ENCODE measurements at places on chromosomes 3 and 15.

GRCh38 chr3:183710231-183710630, 12.6 kb downstream of the YEATS2 start:
- DNase-seq, result no peak

- DNase-seq, result no peak
Observed at GRCh38 chr3:158100681-158101080, 5.5 kb downstream of the SHOX2 start.

GRCh38 chr15:100809587-100809986, 70.0 kb upstream of the ALDH1A3 start:
- no peak for DNase-seq

GRCh38 chr3:48464713-48465221, 18.2 kb downstream of the ATRIP start:
- DNase-seq, result no peak

- no peak for DNase-seq
Observed at GRCh38 chr15:38354315-38354929, 99.5 kb upstream of the FAM98B start.

- DNase-seq, result peak; percentile 12
Observed at GRCh38 chr15:55289746-55290527, at the start of gene RAB27A. TSS of gene RAB27A (minus strand) at chr15:55289813. CDS start at chr15:55234934, 54,879 bp downstream.

DNA sequence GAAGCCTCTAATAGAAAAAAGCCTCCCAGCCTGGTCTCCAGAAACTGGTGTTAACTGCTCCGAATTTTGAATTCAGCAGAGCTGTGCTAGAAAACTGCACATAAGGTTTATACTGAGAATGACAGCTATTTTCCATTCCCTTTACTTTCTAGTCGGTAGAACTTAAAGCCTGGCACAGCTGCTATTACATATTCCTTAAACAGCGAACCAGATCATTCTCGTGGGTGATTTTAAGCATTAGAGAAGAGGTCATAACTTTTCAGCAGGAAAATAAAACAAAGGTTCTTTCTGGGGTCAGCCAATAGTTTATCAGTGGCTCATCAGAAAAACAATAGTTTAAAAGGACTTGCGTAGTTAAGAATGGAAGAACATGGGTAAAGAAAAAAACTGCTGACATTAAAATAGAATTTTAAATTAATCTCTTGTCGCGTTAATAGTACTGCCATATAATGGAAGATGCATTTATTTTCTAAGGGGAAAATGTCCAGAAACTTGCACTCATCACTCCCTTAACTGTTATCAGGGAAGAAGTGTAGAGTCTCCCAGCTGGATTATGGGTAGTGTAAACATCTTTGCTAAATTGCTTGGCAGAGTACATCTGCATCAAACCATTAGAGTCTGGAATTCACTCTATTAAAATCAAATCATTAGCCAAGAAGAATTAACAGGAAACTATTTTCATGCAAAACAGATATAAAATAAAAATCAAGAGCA, 7.9 kb downstream of the VGLL4 start:
- DNase-seq, result no peak

DNA sequence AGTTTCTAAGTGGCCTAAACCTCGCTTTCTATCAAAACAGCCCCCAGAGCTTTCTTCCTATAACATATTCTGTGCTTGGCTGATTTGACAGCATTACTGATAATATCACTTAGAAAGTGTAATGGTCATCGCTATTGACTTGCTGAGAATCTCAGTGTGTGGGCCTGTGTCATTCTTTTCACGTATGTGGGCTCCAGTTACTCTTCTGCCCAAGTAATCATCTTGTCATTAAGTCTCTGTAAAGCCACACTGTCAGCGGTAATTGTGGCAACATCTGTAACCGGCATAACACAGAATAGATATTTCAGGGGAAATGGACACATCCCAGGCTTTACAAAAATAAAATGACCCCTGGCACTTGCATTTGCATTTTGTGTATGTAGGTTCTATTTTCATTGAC, 313.6 kb upstream of the LMCD1 start:
- no peak for DNase-seq

- no peak for DNase-seq
Observed at GRCh38 chr3:31025541-31025940, 131.1 kb upstream of the GADL1 start.

DNA sequence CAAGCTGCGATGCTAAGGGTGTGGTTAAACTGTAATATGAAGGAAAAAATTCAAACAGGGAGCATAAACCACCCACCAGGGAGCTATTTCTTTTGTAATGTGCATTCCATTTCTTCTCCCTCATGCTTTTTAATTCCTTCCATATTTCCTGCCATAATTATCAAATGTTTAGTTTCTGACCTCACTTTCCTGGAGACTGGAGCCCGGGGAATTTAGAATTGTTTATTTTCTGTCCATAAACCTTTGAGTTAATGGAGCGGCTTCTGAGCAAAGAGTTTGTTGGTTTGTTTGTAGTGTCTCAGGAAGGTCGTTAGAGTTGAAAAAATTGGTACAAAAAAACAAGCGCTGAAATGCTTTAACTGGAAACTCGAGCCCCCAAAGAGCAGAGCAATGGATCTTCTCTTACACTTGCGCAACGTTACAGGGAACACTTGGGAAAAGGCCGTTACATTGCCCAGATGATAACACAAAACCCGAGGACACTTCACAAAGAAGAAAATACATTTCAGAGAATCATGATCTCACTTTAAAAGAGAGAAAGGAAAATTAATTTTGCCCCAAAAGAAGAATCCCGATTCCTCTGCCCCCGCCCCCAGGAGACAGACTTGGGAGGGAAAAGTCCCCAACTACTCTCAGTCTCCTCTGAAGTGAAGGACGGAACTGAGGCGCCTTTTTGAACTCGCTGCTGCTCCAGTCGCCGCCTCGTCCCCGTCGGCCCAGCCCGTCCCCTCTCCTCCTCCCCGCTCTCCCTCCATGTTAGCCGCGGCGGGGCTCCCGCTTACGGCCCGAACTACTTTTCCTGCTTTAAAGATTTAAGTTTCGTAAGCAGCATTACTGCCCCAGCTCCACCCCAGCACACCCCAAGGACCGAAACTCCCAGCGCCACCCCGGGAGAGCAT, 842 bp downstream of the FSTL1 start:
- DNase-seq, result no peak

- no peak for DNase-seq
Observed at GRCh38 chr3:24639481-24640329, 145.1 kb upstream of the THRB start.

DNA sequence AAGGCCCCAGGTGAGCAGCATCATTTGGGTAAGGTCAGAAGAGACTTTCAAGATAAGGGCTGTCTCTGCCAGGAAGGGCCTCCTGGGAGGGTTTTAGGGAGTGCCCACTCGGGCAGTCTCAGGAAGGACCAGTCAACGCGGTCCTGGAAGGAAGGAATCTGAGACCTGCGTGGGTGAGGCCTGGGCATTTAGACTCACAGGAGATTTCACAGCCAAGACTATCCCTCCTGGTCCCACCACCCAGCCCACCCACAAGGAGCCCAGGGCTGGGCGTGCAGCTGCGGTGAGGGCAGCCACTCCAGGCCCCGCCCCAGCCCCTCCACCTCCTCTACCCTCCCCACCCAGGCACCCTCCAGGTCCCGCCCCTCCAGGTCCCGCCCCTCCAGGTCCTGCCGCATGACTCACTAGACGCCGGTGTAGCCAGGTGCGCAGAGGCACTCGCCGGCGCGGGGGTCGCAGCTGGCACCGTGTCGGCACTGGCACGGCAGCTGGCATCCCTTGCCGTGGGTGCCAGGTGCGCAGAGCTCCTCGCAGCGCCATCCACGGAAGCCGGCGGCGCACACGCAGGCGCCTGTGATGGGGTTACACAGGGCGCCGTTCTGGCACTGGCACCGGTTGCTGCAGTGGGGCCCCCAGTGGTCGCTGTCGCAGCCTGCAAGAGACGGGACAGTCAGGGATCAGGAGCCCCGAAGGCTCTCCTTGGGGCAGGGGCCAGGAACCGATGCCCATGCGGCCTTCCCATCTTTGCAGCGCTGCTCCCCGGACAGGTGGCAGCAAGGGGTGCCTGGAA, 112.7 kb downstream of the RAB11A start:
- no peak for DNase-seq

- no peak for DNase-seq
Observed at GRCh38 chr15:82537351-82537908, 2.8 kb downstream of the RPS17 start.

GRCh38 chr3:29384640-29385039, 103.8 kb downstream of the RBMS3 start:
- DNase-seq, result no peak

DNA sequence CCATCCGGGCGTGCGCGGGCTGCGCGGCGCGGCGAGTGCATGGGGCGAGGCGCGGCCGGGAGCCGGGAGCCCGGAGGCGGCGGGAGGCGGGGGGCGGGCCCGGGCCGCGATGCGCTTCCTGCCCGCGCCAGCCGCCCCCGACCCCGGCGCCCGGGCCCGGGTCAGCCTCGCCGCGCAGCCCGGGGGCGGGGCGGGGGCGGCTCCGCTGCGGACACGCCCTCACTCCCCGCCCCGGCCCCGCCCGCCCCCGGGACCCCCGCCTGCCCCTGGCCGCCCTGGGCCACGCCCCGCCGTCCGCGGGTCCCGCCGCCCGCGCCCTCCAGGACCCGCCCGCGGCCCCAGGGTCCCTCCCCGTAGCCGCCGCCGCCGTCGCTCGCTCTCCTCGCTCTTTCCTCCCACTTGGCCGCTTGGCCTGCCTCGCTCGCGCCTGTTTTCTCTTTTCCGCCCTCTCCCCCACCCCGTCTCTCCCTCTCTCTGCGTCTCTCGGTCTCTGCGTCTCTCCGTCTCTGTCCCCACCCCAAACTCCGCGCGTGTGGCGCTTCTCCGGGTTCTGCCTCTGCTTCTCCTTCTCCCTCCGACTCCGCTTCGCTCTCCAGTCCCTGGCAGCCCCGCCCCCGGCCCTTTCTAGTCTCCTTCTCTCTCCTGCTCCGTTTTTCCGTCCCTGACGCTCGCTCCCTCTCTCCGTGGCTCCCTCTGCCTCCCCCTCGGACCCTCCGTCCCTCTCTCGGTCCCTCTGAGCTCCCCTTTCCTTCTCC, at the start of gene PLXND1:
Gene PLXND1, minus strand, starts transcription at position 41 of the 755 bp plus-strand sequence. Its CDS starts 37 bp downstream, at position 4.
- DNase-seq, result peak; percentile 67
